ENCODE measurements at places on chromosomes 16 and 17. TPM values are rescaled to one million over a fixed set of nuclear protein-coding genes. Genes with fewer than 3 reads are reported as not detected.
A peak's percentile ranks its signal among the peaks of the same experiment; 100 is the strongest.

GRCh38 chr16:81618661-81619060 lies 160.4 kb upstream of the PLCG2 start:
- DNase-seq = no peak

DNA sequence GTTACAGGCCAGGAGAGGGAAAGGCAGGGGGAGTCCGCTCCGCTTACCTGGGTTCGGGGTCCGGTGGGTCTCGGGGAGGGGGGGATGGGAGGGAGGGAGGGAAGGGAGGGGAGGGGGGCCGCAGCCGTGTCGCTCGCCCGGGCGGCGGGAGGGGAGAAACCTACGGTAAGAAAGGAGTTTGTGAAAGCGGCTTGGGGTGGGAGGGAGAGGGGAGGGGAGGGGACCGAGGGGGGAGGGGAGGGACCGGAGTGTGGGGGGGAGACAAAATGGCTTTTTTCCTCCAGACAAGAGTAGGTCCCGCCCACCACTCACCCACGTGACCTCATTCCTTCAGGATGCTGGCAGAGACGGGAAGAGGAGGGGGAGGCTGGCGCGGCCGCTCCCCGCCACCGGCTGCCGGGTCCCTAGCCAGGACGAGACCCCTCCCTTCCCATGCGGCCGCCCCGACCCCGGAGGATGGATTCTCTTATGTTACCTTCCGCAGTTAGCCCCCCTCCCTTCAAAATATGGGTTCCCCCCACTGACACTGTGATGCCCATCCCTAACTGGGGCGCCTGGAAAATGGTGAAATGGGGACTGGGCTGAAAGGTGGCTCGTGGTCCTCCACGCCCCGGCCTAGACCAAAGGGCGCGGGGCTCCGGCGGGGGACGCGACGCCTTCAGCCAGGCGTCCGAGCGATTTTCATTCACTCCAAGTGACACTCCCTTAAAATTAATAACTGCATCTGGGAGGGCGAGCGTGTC lies at the start of gene PCGF2:
TSS of gene PCGF2 (minus strand) at position 188 of the 743 bp plus-strand sequence. CDS start 7,934 bp downstream, outside the sequence.
- DNase-seq = peak; percentile 88

DNA sequence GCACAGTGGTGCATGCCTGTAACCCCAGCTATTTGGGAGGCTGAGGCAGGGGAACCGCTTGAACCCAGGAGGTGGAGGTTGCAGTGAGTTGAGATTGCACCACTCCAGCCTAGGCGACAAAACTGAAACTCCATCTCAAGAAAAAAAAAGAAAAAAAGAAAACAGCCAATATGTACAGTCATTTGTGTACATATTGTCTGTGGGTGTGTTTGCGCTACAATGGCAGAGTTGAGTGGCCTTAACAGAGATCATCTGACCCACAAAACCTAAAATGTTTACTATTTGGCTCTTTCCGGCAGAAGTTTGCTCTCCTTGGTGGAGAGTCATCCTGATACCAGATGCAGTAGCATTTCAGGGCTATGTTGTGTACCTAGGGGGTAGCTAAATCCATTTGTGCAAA lies 57.9 kb downstream of the ARSG start:
- DNase-seq = no peak

- DNase-seq = no peak
Measured at GRCh38 chr17:21843951-21844590, 151.7 kb downstream of the KCNJ18 start.

DNA sequence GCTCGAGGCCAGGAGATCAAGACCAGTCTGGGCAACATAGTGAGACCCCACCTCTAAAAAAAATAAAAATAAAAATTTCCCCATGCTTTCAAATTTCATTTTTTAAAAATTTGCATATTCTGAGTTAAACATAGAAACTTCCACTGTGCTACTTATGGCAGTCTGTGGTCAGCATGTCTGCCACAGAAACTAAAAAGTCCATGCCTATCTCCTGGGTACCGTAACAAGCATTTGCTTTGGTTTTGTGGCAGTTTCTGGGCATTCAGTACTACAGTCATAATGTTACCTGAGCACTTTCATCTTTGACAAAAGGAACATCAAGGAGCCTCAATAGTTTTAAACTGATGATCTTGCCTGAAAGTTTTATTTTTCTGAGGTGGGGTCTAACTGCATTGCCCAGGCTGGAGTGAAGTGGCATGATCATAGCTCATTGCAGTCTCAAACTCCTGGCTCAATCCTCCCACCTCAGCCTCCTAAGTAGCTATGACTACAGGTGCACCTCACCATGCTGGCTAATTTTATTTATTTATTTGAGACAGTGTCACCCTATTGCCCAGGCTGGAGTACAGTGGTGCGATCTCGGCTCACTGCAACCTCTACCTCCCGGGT lies 13.2 kb upstream of the ITGA2B start:
- DNase-seq = no peak

GRCh38 chr17:57108671-57109392 lies 23.8 kb downstream of the AKAP1 start:
- no peak for DNase-seq

- no peak for DNase-seq
Measured at GRCh38 chr17:4463818-4464476, 30.2 kb downstream of the SPNS3 start.

- DNase-seq = no peak
Measured at GRCh38 chr17:80738020-80738808, 193.6 kb downstream of the RPTOR start.

- no peak for DNase-seq
Measured at GRCh38 chr17:55354941-55355340, 66.7 kb downstream of the MMD start.

- no peak for DNase-seq
Measured at GRCh38 chr16:76059186-76059585, 218.0 kb upstream of the CNTNAP4 start.

DNA sequence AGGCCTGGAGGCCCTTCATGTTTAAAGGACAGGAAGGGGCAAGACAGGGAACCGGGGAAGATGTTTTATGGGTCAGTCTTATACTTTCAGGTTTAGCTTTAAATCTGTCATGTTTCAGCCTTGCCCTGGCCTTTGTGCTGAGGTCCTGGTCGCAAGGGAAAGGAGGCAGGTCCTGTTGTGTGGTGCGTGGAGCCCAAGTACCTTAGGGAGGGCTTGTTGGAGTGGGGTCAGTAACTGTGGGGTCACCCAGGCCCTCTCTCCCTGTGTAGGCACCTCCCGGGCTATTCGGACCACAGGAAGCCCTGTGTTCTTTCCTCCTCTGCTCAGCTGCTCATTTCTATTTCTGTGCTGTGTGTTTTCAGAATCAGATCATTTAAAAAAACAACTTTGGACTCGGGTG lies 42.7 kb downstream of the MPRIP start:
- DNase-seq = no peak

DNA sequence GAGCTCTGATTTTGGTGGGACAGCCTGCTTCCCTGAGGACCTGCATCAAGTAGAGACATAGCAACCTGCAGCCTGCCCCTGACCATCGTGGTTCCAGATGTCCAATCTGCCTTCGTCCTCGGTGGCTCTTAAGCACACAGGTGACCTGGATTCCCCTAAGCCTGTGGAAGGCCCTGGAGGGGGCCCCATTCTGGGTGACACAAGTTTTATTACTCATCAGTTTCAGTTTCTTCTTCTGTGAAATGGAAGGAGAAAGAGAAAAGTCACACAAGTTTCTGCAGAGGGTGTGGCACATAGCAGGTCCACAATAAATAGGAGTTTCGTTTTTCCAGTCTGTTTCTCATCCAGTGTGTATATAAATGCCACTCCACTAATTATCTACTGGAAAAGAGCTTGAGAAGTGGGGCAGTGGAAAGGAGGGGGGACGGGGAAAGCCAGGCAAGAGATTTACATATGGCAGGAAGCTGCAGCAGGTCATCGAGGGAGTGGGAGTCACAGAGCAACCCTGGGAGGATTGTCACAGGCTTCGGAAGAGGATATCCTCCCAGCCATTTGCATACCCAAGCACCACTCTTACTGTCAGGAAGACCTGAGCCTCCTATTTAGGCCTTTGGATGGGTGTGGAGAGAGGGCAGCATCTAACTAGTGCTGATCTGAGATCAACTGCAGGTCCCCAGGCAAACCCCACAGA lies 10.0 kb upstream of the NOS2 start:
- DNase-seq = no peak

GRCh38 chr17:72046178-72046577 lies 74.6 kb upstream of the SOX9 start:
- no peak for DNase-seq

- DNase-seq = no peak
Measured at GRCh38 chr16:8243981-8244380, 346.3 kb downstream of the TMEM114 start.

GRCh38 chr17:36977066-36977465 lies 28.3 kb downstream of the AATF start:
- DNase-seq = no peak

Gene GAN
- 2.6 TPM for polyA plus RNA-seq

Gene ABCC6
- 8.3 TPM for polyA plus RNA-seq

Gene RDM1
- 2.3 TPM for polyA plus RNA-seq

Gene EME1
- 9.2 TPM for polyA plus RNA-seq

Gene ACSM3
- 106 TPM for polyA plus RNA-seq

Gene LUC7L
- 136 TPM for polyA plus RNA-seq

Gene KCNAB3
- polyA plus RNA-seq = 16.1 TPM

Gene KRTAP3-2
- not detected for polyA plus RNA-seq
